Mesothelial cell of epicardium (in vitro differentiated cells): ENCODE measurements at places on chromosomes 6 and 20.
A peak's percentile ranks its signal among the peaks of the same experiment; 100 is the strongest.

DNA sequence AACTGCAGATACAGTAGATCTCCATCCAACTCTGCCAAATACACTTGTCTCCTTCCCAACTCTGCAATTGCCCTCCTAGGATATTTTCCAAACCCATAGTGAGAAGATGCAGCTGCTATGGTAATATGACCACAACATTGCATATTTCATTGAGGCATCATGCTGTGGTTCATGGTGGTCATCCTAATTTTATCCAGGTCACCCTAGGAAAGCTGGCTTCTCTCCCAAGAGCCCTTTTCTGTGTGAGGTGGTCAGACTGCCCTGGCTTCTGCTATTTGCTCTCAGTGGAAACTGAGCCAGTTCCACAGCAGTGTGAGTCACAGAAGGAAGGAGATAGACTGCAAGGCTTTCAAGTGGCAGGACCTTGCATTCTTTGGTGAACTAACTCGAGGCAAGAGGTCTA is 5.5 kb downstream of the OGFRL1 start:
- no peak for DNase-seq

GRCh38 chr6:82442061-82442719 is 78.6 kb downstream of the TPBG start:
- no peak for DNase-seq

DNA sequence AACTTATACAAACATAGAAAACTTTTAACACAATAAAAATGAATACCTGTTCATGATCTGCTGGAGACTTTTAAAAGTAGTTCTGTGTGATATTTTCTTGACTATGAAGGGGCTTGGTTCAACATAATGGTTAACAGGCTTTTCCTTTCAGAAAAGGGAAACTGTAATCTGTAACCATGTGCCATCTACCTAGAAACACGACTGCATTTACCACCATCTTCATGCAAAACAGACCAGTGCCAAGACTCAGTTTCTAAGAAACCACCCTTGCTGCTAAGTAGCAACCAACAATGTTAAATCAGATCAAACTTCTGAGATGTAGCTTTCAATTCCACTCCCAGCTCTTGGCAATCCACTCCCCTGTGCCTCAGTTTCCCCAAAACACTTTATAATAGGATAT is 15.7 kb downstream of the STAU1 start:
- no peak for DNase-seq

DNA sequence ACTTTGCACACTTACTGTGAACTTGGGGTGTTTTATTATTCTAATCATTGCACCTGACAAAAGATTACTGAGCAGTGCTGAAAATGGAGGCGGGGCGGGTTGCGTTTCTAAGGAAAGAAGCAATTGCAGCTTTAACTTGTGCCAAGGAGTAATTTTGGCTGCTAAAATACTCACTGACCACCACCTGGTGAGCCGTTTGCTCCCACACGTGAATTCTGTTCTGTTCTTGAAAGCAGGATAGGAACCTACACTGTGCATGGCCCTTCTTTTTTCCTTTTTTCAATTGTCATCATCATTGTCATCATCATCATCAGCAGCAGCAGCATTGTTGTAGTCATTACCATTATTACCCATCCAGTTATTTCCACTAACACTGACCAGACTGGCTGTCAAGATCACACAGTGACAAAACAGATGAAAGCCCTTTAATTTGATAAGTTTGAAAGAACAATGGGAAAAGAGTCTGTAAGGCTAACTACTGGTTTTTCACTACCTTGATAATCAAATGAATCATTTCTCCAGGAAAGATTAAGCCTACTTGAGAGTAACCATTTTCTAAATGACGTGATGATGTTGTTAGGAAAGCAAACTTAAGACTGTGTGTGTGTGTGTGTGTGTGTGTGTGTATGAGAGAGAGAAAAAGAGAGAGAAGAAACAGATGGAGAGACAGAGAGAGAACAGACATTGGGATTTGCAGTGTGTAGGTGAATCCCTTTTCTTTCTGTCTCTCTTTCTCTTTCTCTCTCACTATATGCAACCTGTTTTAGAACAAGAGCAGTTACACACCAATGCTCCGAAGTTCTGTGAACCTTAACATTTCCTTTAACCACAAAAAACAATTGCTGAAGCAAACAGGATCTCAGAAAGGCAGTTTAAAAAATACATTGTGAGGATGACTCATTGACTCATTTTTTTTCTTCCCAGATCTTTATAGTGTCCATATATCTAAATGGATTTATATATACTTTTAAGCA is 3.8 kb downstream of the RIPOR2 start:
- DNase-seq = no peak

GRCh38 chr20:24950836-24951525 is 1.9 kb downstream of the CST7 start:
- DNase-seq = no peak

DNA sequence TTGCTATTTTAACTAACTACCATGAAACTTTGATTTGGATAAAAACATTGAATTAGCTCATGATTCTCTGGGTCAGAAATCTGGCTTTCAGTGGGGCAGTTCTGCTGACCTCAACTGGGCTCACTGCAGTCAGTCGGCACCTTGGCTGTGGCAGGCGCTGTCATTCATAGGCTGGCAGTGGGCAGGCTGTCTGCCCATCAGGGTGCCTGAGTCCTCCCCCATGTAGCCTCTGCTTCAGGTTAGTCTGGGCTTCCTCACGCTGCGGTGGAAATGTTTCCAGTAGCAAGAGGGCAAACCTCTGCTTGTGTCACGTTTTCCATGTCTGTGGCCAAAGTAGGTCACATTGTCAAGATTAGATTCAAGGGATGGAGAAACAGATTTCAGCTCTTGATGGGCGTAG is 251.0 kb upstream of the TCF21 start:
- no peak for DNase-seq

GRCh38 chr6:13615792-13616120 is 621 bp downstream of the NOL7 start:
- DNase-seq = peak; percentile 63

DNA sequence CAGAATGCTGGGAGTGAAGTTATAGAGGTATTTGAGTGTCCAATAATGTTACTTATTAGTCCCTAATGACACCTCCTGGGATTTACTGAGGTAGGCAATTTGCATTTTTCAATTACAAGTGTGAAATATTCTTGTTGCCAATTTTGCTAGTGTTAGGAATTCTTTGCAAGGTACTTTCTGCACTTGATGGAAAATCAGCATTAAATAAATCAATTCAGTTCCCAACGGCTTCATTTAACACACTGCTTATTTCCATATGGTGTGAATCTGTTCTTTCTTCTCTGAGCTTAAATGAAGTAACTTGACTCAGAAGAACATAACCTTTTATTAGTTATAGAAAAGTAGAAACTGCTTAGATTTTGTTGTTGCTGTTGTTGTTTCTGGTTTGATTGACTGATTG is 21.2 kb downstream of the CCN2 start:
- no peak for DNase-seq

DNA sequence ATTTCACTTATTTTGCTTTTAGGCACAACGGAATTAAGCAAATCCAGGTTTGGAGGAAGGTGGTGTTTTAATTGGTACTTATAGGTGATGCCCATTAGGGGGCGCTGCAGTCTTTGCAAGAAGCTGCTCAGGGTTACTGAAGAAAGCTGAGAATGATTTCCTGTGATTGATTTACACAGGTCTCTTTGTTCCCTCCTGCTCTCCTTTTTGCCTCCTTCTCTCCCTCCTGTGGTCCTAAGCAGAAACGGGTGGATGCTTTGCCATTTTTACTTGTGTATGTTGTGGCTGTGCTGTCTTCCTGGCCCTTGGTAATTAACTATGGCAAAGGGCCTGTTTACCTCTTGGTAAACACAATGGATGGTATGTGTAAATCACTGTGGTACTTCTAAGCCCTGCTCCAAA is 97.8 kb downstream of the ANKS1A start:
- peak; percentile 79 for DNase-seq

GRCh38 chr20:57928181-57928967 is 218.6 kb upstream of the PMEPA1 start:
- DNase-seq = no peak

GRCh38 chr20:6863355-6863754 is 95.9 kb downstream of the BMP2 start:
- DNase-seq = no peak

DNA sequence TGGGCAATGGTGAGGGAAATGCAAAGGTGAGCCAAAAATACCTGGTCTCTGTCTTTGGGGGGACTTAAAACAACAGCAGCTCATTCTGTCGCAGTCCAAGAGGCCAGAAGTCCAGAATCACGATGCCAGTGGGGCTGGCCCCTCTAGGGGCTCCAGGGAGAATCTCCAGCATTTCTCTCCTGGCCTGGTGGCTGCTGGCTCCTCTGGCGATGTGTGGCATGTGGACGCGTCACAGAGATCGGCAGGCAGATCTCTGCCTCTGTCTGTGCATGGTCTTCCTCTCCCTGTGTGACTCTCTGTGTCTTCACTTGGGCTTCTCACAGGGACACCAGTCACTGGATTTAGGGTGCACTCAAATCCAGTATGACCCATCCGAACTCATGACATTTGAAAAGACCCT is 14.0 kb upstream of the PMEPA1 start:
- no peak for DNase-seq

DNA sequence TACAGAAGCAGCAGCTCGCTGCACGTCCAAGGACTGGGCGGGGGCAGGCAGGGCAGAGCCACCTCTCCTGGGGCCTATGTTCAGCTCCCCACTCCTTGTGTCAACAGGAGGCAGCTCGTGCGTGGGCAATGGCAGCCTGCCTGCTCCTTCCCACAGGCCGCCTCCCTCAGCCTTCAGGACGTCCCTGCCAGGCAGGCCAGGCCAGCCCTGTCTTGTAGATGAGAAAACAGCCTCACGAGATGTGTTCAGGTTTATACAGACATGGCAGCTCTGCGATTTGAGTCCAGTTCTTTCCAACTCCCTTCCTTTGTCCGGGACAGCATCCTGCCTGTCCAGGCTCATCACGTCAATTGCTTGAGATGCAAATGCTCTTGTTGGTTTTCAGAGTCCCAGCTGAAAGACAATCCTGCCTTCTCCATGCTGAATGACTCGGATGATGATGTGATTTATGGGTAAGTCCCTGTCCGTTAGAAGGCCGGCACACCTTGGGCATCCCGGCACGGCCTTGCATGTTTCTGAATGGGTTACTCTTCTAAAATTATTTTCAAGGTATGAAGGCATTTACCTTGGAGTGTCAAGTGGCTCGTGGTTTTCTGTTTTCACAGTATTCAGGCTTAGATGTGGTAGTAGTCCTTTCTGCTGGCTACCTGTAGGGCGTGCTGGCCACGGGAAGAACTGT is 13.5 kb downstream of the DYNLT1 start:
- DNase-seq = no peak

DNA sequence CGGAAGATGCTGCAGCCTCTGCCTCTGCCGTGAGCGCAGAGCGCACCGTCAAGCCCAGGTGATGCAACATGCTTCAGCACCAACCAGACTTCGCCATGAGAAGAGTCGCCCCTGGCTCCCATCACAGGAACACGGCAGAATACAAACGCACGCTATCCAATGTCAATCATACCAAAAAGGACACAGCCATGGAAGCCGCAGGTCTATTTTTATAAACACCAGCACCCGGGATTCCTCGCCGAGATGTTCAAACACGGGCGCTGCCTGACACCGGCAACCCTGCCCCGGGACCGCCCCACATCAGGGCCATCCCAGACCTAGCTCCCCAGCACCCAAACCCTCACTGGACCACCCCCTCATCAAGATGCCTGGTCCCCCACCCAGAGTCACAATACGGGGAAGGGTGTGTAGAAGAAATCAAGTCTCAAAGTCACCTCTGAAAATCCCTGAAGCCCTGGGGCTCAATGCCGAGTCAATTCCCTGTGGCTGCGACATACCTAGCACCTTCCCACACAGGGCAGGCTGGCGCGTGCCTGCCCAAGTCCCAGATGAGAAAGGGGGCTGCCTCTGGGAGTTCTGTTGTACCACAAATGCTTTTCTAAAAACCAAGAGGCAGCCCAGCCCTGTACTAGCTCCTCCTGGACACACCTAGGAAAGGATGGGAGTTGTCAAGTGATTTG is 17.9 kb downstream of the TAF4 start:
- no peak for DNase-seq

GRCh38 chr20:56391037-56391436 is 978 bp downstream of the AURKA start:
- no peak for DNase-seq

GRCh38 chr20:37822141-37822601 is 80.8 kb upstream of the VSTM2L start:
- DNase-seq = no peak
